Activated naive CD4-positive, alpha-beta T cell (primary cell): ENCODE measurements at places on chromosomes 5 and 9.

GRCh38 chr9:13879981-13880380, 434.0 kb downstream of the NFIB start:
- no peak for DNase-seq

DNA sequence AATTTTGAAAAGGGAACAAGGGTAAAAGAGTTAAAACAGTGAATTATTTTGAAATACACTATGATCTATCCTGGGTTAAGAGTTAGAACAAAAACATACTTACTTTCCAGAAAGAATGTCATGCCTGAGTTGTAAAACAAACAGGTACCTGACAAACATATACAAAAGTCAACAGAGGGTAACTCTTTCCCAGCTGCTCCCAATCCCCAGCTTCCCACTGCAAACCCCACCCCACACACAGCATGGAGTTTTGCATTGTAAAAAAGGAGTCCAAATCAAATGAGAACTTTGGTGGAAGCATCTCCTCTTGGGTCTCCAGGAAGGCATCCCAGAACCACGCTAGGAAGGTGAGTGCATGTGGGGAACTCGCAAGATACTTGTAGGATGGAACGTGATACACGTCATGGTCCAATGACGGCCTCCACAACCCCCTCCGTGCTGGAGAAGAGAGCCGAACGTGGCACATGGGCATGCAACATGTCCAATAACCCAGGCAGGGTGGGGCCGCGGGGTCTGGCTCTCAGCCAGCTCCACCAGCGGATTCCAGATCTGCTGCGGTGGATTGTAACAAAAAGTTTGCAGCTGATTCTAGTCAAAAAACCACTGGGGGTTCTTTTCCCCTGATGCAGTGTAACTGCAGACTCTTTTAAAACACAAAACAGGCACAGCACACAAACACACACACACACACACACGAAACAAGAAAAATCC, 55.8 kb downstream of the EPB41L4B start:
- DNase-seq: no peak

- DNase-seq: no peak
Observed at GRCh38 chr5:115685490-115685889, 59.7 kb upstream of the TMED7 start.

DNA sequence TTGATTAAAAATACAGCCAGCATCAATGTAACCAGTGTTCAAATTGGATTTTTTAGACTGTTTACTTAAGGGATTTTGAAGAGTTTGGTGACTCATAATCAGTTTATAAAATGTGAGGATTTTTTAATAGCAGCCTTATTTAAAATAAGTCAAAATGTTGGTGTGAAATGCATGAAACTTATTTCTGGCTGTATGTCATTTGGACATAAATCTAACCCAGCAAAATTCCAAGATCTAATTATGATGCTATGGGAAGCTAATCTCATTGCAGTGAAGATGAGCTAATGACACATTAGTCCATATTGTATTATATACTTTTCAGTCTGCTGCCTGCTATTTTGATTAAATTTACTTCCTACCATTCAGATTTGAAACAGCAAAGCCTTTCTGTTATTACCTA, 140.3 kb downstream of the AOPEP start:
- DNase-seq: no peak

DNA sequence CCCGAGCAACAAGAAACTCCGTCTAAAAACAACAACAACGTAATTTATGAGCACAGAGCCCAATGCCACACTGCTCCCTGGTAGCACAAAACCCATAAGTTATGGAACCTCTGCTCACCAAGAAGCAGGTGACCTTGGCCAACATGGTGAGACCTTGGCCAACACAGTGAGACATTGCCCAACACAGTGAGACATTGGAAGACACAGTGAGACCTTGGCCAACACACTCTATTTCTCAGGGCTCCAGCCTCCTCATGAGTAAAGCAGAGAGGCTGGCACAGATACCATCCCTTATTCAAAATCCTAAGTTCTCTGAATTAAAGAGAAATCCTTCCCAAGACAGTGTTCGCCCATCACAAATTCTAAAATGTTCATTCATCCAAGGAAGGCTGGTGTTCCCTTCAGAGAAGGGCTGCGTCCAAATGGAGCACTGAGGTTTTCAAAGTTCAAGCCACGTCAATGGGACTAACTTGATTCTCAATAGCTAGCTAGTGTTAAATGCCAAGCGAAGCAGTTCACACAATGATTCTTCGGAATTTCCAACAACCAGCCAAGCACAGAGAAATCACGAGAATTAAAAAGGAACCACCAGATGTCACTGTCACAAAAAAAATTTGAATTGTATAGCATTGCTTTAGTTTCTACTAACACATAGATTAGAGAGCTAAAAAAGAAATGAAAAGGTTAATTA, 29.5 kb downstream of the TTC39B start:
- DNase-seq: no peak

- no peak for DNase-seq
Observed at GRCh38 chr5:55604611-55605067, 69.9 kb upstream of the PLPP1 start.

- DNase-seq: no peak
Observed at GRCh38 chr5:128537221-128537999, 635 bp downstream of the FBN2 start.

DNA sequence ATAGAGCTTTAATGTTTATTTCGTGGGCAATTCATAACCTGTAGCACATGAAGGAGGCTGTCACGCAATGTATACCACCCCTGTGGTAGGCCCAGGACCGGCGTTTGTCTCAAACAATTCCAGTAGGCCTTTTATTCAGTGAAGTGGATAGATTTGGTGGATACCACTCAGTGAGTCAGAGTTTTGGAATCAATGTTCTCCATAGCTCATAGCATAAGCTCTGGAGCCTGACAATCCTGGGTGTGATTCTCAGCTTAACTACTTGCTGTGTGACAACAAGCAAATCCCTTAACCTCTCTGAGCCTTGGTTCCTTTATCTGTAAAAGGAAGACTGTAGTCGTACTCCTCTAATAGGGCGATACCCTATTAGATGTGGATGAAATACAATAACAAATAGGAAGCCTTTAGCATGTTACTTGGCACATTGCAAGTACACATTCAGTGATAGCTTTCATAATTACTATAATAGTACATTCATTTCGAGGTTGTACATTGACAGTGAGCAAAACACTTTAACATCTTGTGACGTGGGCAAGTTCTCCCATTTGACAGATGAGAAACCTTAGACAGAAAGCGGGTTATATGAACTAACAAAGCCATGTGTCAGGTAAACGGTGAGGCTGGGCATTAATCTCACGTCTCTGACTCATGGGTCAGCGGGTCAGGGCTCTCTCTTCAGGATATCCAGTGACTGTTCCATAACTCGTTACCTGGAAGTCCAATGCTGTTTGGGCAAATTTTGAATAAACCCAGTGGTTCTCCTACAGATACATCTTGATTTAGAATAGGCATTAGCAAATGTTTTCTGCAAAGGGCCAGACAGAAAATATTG, 130.8 kb downstream of the C9orf152 start:
- no peak for DNase-seq

GRCh38 chr9:86763791-86764190, 183.5 kb downstream of the GAS1 start:
- DNase-seq: no peak

DNA sequence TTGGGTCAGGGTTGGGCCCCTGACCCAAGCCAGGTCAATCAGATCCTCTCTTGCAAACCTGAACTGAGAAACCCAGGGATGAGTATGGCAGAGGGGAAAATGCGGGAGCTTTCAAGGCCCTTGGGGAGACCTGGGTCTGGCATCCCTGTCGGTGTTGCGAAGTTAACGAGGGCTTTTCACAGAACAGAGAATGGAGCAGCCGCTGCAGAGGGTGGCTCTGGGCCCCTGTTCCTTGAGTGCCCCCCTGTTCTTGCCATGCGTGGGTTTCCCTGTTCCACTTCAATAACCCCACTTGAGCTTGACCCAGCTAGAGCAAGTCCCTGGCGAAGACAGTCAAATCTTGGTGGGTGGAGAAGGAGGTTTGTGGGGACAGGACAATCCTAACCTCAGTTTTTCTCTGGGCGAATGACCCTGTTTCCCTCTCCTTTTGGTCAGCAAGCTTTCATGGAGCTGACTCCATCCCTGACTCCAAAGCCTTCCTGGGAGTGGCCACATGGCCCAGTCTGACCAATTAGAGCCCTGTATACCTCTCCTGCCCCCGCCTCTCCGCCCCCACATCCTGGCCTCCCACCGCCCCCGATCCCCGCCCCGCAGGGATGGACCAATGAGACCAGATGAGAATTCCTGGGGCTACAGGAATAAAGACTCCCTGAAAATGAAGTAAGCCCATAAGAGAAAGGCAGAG, 2.9 kb upstream of the VDAC1 start:
- no peak for DNase-seq

DNA sequence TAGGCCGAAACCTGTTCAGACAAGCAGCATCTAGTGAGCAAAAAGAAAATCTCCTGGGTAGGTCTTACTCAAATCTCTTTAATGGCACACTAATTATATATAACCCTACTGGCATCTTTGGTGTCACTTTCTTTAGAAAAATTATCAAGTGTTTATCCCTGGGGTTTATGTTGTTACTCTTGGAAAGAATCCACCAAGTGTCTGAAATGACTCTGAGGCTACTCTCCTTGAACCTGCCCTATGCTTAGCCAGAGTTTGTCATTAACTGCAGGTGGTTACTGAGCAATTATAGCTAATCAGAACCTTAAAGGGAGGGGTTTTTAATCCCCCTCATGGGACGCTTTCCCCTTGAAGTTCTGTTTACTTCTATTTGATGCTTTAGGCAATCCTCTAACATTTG, 381.9 kb downstream of the PLK2 start:
- DNase-seq: no peak

- DNase-seq: no peak
Observed at GRCh38 chr9:22307013-22307711, 139.5 kb upstream of the DMRTA1 start.

- DNase-seq: no peak
Observed at GRCh38 chr5:6611334-6612256, 21.2 kb downstream of the NSUN2 start.

GRCh38 chr5:127187706-127188105, 102.9 kb upstream of the MEGF10 start:
- no peak for DNase-seq

DNA sequence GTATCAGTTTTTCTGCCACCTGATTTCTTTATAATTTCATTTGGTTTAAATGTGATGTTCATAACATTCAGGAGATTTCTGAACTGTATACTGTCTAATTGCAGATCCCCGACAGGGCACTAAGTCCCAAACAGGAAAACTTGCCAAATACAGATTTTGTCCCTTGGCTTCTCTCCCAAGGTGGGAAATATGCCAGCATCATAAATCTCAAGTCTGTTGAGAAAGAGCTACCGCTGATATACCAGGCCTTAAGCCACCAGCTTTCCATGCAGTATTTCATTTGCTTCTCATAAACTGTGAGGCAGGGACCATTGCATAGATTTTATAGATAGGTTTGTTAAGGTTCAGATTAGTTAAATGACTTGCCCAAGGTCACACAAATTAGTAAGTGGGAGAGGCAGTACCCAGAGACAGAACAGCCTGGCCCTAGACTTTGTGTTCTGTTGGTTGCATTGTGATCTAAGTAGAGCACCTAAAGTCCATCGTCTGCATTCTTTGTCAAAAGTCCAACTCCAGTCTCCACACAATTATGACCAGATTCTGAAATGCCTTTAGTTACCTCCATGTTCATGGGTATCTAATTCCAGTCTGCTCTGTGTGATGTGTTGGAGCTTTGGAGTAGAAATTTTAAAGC, 16.2 kb downstream of the GPR21 start:
- no peak for DNase-seq

DNA sequence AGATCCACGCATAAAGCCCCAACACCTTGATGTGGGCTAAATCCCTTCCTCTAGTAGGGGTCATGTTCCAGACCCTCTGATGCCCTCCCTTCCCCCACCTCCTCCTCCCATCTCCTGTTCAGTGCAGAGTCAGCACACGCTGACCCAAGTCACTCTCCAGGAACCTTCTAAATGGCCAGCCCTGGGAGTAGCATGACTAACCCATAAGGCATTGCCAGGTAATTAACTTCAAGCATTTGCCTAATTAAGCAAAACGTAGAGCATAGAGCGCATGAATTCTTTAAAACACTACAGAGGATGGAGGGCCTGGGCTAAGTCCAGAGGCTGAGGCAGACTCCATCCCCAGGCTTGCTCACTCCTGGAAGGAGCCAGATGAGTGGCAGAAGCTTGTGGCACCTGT, 276.3 kb upstream of the MSX2 start:
- DNase-seq: no peak

DNA sequence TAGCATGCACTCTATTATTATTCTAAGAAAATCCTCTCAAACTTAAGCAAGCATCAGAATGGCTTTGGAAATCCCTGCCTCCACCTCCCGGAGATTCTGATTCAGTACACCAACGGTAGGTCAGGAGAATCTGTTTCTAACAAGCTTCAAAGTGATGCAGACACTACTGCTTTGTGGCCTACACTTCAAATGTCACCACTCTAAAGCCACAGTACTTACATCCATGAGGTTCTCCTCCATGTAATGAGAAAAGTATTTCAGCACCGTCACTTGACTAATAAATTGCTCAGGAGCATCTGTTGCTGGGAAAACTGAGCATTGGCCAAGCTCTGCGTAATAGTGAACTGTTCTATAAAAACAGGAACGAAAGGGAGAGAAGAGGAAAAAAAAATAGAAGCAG, 4.8 kb downstream of the PLK2 start:
- DNase-seq: no peak

DNA sequence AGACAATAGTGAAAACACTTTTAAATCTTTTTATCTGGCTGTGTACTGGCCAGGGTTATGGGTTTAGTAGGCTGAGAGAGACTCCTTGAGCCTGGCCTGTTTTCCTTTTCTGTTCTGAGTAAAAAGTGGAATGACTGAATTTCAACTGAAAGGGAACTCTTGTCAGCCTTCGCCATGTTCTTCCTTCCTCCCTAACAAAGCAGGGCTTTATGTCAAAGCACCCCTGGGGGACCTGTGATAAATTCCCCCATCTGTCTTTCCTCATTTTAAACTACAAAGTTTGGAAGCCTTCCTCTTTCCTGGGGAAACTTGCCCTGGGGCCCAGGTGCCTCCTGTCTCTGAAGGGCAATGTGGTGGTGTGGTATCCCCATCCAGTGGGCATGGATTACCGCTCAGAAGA, 29.7 kb downstream of the LARP1 start:
- DNase-seq: no peak

DNA sequence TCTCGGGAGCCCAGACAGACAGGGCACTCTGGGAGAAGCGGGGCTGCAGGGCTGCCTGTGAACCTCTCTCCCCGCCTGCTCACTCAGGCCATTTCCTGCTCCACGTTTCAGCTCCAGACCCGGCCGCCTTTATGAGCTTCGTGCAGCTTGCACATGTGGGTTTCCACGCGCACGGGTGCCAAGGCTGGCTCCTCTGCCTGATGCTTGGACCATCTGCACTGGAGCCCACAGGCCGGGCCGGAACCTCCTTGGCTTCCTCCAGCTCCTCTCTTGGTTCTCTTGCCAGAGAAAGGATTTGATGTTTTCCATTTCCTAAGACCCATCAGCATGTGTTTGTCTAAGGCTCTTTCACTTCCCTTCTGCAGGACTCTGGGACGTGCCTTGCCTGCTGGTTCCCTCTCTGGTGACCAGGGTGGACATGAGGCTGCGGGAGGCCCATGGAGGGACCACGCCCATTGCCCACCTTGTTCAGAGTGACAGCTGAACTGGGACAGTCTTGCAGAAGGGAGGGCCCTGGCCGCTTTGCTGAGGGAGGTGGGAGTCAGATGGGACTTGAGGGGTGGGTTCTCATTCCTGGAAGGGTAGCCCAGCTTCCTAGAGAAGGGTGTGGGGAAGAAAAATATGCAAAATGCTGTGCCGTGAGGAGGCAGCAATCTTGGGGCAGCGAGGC, 23.3 kb upstream of the COL5A1 start:
- no peak for DNase-seq
